RPMI7951 (cell line): ENCODE measurements at places on chromosomes 6 and 20. TPM values are rescaled to one million over a fixed set of nuclear protein-coding genes. Genes with fewer than 3 reads are reported as not detected.

The HCRTR2 gene
- total RNA-seq, result 0.20 and 0.24 TPM in 2 replicates

The ABHD16B gene
- total RNA-seq, result not detected in 2 replicates

The SLC17A1 gene
- total RNA-seq, result not detected in 2 replicates

The CLIC5 gene
- 0.10 TPM in 1 of 2 replicates, not detected in the other for total RNA-seq

The NKX2-2 gene
- total RNA-seq, result 0.20 TPM in 1 of 2 replicates, not detected in the other

The ZNF311 gene
- 1.1 and 2.4 TPM in 2 replicates for total RNA-seq

- no peak for DNase-seq
Observed at GRCh38 chr6:2940010-2940850, 31.1 kb downstream of the SERPINB6 start.

- DNase-seq, result no peak
Observed at GRCh38 chr6:135955099-135955498, 103.6 kb downstream of the PDE7B start.

- DNase-seq, result no peak
Observed at GRCh38 chr6:137925141-137925698, 58.2 kb downstream of the TNFAIP3 start.

- peak; percentile 13 for DNase-seq
Observed at GRCh38 chr6:140156131-140156530, 781.7 kb upstream of the CITED2 start.

GRCh38 chr20:2255926-2256531, 39.8 kb upstream of the TGM3 start:
- no peak for DNase-seq

GRCh38 chr6:159117563-159117962, 51.6 kb upstream of the FNDC1 start:
- DNase-seq, result no peak

DNA sequence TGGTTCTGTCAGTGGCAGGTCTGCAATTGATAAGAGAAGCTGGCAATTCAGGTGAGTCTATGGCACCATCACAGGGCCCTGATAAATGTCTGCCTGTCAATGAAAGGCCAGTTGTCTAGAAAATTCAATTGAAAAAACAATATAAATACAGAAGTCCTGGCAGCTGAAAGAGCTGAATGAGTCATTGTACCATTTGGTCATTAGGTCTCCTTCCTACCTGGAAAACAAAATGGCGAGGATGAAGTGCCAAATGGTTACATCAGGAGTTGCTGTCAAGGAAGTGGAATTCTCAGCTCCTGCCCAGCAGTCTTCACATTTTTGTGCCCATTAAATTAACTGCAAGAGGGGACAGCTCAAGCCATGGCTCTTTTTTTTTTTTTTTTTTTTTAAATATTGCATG, 37.7 kb downstream of the PEX7 start:
- no peak for DNase-seq

DNA sequence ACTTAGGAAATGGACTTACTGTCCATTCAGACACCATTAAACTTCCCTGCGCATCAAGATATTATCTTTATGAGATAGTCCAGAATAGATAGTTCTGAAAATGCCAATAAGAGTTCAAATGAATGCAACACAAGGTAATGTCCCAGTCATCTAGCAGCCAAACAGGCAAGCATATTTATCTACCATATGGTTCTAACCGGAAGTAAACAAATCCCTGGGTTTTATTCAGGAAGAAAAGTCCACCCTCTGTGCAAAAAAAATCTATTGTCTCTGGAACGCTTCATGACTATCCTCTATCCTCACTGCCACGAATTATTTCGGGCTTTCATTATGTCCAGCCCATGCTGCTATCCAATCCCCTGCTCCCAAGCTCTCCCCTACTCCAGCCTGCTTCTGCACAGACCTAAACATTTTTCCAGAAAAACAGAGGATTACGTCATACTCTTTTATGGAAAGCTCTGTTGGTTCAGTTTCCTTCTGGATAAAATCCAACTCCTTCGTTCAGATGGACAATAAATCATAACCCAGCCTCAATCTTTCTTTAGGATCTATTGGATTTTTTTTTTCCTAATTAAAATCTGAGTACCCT, 11.4 kb downstream of the PPIL6 start:
- peak; percentile 30 for DNase-seq

DNA sequence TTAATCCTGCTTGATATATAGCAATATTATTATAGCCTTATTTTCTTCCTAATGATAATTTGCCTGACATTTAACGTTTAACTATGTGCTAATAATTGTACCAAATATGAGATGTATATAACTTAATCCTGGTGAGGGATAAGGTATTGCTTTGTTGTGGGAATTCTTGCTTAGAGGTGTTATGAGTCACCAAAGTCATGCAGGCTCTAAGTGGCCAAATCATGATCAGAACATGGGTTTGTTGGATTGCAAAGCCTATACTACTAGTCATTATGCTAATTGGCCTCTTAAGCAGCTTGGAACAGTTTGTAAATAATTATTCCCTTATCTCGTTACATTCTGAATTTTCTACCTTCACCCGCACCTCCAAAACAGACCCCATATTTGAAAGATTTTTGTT, 21.9 kb upstream of the C6orf141 start:
- DNase-seq, result no peak

- peak; percentile 71 for DNase-seq
Observed at GRCh38 chr20:7285918-7286556, 518.6 kb downstream of the BMP2 start.

DNA sequence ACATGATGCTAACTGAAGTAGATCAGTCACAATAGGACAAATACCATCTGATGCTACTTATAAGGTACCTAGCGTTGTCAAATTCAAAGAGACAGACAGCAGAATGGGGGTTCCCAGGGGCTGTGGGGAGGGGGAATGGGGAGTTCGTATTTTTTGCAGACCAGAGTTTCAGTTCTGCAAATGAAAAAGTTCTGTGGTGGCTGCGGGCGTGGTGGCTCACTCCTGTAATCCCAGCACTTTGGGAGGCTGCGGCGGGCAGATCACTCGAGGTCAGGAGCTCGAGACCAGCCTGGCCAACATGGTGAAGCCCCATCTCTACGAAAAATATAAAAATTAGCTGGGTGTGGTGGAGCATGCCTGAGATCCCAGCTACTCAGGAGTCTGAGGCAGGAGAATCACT, 68.1 kb downstream of the SLC22A23 start:
- DNase-seq, result no peak

GRCh38 chr6:170114956-170115855, 175.7 kb downstream of the DLL1 start:
- DNase-seq, result no peak

DNA sequence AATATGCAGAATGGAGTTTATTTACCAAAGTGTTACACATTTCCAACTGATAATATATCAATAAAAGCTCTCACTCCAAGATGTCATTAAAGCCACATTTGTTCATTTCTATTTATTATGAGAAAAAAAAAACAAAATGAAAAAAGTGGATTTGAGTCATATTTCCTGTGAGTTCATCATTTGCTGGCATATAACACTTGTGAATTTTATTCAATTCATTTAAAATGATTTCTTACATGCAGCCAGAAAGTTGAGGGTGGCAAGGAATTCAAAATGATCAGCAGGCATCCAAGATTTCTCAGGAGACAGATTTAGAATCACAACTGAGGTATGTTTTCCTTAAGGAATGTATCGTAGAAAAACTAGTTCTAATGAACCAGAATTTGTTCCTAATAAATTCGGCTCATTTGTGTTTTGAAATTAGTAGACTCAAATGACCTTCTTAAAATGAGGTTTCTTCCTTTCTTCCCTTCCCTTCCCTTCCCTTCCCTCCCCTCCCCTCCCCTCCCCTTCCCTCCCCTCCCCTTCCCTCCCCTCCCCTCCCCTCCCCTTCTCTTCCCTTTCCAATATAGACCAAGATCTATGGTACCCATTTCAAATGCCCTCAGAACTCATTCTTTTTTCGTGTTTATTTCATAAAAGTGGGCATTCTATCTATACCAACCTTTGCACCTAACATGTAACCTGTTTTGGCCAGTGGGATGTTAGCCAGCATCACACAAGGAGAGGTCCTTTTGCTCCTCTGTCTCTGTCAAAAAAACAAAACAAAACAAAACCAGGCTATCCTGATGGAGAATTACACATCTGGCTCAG, 357.9 kb upstream of the TSHZ2 start:
- DNase-seq, result no peak

DNA sequence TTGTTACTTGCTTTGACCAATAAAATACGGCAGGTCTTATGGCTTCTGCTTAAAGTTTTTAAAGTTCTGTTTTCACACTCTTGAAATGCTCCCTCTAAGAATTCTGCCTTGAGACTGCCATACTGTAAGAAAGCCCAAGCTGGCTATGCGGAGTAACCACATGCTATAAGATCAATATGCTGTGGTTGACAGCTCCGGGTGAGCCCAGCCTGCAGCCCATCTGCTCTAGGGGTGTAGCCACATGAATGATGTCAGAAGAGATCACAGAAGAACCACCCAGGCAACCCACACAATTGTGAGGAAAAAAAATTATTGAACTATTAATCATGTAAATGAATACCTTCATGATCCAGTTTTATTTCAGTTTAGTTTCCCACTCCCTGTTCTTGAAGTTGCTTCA, 26.1 kb upstream of the SH3BGRL2 start:
- no peak for DNase-seq

- no peak for DNase-seq
Observed at GRCh38 chr6:34816635-34817301, 24.9 kb downstream of the BLTP3A start.

DNA sequence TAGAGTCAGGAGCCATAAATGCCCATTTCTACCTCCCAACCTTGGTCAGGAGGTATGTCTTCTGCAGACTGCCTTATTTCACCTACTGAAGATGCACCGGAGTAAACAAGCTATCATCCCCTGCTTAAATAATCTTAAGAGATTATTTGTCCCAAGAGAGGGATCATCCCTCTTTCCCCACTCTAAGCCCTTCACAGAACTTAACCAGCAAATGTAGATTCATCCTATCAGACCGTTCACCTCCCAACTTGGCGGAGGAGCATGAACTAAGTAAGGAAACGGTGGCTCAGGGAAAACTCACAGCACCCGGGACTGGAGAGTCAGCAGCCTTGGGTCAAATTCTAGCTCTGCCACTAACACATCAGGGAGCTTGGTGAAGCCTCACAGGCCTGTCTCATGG, 115.3 kb downstream of the TRERF1 start:
- DNase-seq, result no peak

DNA sequence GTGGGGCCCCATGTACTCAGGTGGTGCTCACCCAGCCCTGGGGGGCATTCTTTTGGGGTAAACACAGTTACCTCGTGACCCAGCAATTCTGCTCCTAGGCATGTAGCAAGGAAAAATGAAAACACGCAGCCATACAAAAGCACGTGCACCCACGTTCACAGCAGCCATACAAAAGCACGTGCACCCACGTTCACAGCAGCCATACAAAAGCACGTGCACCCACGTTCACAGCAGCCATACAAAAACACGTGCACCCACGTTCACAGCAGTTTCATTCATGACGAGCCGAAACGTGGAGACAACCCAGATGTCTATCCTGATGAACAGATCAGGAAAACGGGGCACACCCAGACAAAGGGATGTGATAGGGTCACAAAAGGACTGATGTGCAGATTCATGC, 57.1 kb downstream of the YTHDF1 start:
- no peak for DNase-seq

GRCh38 chr20:59752101-59752586, 147.8 kb downstream of the PHACTR3 start:
- DNase-seq, result peak; percentile 41

DNA sequence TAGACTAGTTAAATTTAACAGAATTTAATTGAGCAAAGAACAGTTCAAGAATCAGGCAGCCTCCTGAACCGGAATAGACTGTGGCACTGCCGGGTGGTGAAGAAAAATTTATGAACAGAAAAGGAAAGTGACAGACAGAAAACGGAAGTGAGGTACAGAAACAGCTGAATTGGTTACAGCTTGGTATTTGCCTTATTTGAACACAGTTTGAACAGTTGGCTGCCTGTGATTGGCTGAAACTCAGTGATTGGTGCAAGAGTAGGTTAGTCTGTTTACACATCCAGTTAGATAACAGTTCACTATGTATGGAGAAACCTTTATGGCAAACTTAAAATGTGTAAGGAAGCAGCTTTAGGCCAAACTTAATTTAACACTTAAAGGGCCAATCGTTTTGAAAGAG, 116.0 kb upstream of the CITED2 start:
- DNase-seq, result peak; percentile 22

DNA sequence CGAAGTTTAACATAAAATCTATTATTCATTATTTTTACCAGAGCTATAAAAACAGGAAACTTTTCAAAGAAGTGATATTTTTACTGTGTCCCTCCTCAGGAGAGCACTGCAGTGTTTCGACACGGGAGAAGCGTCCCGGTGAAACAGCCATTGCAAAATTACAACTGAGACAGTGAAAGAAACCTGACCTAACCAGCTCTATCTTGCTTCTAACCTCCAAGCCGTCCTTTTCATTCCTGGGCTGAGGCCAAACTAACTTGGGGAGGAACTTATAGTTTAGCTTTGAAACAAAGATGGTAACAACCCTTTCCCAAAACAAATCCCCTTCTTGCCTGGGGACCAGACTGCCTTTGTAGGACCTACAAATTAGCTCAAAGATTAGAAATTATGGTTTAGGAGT, 79.2 kb downstream of the WDR27 start:
- DNase-seq, result no peak

- no peak for DNase-seq
Observed at GRCh38 chr6:25930532-25931410, at the start of gene SLC17A2. Gene SLC17A2 (minus strand): TSS chr6:25930691. CDS start chr6:25925796, 4,895 bp downstream.

DNA sequence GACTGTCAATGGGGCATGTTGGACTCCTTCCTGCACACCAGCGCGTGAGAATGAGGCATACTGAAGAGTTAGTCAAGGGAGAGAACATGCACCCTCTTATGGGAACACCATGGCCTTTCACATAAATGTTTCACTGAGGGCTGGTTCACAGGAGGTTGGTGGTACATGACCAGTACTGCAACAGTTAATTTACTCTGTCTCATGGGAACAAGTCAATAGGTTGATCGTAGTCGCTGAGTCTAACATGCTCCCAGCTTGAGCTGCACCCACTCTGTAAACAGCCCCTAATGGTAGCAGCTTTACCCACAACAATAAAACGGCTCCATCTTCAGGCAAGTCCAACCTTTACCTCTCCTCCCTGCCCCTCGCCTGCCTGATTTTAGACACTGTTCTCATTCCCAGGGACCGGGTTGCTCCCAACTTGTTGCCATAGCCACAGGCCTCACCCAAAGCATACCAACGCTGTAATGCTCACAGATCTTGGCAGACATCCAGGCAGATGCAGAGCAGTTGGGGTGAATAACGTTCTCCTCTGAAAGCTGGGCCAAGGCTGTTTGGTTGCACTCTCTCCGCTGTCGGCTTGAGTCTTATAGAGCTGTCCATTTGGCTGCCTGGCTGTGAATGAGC, 111.3 kb downstream of the LY86 start:
- peak; percentile 76 for DNase-seq
